Left renal cortex interstitium (tissue), 4 donors: ENCODE measurements at places on chromosomes 11 and 22. TPM values are rescaled to one million over a fixed set of nuclear protein-coding genes. Genes with fewer than 3 reads are reported as not detected.
A peak's percentile ranks its signal among the peaks of the same experiment; 100 is the strongest.

- no peak for DNase-seq
Observed at GRCh38 chr11:15940462-15941205, 415.7 kb downstream of the SOX6 start.

DNA sequence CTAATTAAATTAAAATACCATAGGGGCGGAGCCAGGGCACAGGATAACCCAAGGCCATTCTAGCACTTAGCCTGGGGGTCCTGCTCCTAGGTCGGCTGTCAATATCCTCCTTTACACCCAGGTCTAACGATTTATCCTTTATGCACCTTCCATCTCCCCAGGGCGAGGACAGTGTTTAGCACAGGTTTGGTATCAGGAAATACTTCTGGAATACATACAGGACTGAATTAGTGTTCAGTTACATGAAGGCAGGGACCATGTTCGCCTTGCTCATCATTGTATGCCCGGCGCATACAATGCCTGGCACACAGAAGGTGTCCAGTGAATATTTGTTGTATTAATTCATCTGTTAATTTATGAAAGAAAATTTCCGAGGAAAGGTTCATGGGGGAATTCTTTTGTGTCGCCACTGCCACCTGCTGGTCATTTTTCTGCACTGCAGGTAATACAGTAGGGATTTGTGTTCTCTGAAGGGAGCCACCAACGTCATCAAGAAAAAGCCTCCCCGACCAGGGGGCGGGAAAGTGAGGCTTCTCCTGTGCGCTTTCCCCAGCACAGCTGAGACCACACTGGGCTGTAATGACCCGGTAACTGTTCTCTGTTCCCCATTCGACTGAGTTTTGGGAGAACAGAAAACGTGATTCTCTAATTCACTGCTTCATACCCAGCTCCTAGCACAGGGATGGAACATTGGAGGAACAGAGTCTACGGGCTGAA, 68.7 kb upstream of the ASPHD2 start:
- DNase-seq = peak; percentile 66

- DNase-seq = no peak
Observed at GRCh38 chr11:74966651-74967050, 17.6 kb downstream of the SPCS2 start.

DNA sequence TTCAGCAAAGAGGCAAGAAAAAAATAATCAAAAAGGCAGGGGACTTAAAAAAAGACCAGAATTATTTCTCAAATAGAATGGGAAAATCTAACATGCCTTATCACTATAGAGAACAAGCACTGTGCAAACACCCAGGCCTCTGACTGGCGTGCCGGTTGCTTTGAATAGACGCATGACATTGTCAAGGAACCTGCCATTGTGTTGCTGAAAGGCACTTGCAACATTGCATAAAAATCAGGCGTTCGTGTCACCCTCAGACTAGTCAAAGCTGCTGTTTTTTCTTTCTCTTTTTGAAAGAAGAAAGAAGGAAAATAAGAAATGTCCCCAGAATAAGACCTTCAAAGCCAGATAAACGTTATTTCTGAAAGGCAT, 549.3 kb upstream of the CADM1 start:
- no peak for DNase-seq

DNA sequence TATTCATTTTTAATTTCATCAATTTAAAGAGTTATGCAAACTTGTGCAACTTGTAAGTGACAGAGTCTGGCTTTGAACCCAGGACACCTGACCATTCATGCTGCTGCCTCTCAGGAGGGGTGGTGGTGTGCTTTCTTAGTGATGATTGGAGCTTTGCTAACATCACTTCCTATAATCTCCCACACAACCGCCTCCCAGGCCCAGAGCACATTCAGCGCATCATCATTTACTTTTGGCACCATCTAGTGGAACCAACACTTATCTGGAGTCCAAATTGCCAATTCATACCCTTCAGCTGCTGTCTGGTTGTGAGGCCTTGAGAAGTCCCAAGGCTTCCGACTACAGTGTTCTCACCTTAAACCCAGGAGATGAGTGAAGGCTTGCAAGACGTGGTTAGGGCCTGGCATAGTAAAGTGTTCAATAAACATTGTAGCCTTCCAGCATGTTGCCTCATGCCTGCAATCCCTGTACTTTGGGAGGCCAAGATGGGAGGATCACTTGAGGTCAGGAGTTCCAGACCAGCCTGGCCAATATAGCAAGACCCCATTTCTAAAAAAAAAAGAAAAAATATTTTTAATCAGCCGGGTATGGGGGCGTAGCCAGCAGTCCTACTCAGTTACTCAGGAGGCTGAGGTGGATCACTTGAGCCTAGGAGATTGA, 1.1 kb upstream of the TTLL1 start:
- DNase-seq = no peak

- DNase-seq = no peak
Observed at GRCh38 chr22:42033263-42034181, 34.9 kb downstream of the WBP2NL start.

DNA sequence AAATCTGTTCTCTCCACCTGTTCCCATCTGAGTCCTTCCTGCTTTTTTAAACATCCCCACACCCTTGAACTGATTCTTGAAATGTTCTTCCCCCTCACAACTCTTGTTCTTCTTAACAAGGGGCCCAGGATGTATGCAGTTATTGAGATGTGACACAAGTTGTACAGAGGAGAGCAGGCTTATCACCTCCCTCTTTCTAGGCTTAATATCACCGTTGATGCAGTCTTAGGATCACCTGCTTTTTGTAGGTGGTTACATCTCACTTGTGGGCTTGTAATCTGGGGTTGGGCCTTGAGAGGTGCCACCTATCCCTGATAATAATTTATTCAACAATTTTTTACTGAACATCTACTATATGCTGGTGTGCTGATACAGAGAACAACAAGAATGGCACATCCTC, 6.2 kb downstream of the CRYBB3 start:
- no peak for DNase-seq

GRCh38 chr11:128803449-128804245, 63.4 kb downstream of the KCNJ1 start:
- DNase-seq = no peak

DNA sequence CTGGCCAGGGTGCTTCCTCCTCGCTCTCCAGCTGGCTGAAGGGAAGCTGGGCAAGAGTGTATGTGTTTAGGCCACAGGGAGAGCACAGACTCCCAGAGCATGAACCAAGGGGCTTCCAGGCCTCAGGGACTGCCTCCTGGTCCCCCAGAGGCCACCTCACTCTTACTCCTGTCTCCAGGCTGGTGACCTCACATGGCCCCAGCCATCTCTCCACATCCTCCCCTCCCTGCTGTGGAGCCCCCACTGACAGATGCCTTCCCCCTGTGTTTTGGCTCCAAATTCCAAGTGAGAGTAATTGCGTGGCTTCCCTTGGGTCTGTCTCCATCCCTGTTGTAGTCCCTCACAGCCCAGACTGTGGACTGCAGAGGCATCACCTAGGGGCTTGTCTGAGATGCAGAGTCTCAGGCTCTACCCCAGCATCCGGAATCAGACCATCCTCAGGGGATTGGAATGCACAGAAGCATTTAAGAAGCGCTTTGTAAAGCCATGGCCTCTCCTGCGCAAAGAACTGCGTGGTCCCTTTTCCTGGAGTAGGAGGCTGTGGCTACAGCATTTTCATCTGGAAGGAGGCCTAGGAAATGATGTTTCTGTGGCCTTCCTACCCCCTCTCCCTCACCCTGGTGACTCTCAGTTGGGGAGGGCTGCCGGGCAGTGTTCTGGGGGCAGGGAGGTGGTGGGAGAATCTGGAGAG, 91.1 kb downstream of the ATXN10 start:
- DNase-seq = no peak

- no peak for DNase-seq
Observed at GRCh38 chr22:47288680-47289079, 526.2 kb downstream of the TBC1D22A start.

- no peak for DNase-seq
Observed at GRCh38 chr11:91825777-91826176, 398.8 kb upstream of the FAT3 start.

DNA sequence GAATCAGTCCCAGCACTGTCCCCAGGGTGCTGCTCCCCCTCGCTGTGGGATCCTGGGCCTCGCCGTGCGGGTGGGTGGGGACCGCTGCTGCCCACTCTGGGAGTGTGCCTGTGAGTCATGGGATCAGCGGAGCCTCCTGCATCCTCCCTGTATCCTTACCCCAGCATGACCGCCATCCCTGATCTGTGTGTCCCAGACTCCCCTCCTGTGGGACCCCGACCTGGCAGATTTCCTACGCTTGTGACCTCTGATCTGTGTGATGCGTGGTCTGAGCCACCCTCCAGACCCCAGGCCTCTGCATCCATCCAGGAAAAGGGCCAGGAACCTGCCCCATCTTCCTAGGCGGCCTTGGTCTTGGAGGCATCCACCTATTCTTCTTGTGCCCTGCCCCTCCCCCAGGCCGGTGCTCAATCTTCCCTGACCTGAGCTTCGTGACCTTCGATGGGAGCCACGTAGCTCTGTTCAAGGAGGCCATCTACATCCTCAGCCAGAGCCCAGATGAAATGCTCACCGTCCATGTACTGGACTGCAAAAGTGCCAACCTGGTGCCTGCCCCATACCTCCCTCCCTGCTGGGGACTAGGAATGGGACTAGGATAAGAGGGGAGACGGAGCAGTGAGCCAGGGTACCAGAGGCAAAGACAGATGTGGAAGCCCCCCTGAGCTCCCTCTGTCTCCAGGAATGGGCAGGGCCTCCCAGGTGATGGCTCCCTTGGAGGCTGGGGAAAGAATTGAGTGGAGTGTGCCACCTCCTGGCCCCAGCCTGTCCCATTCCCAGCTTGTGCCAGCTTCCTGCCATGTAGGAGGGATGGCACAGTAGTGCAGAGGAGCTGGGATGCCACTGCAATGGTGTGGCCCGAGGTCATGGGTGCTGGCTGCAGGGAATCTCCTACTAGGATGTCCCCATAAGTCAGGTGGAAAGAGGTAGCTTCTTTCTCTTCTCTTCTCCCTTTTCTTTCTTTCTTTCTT, 65.4 kb downstream of the OTOG start:
- no peak for DNase-seq

GRCh38 chr11:110317516-110317932, 21.1 kb upstream of the RDX start:
- DNase-seq = no peak

GRCh38 chr22:46499805-46500189, 37.6 kb downstream of the CELSR1 start:
- no peak for DNase-seq

GRCh38 chr11:12783765-12784164, 109.5 kb downstream of the TEAD1 start:
- no peak for DNase-seq

GRCh38 chr11:38814670-38815069, 2216.6 kb upstream of the RAG2 start:
- no peak for DNase-seq

DNA sequence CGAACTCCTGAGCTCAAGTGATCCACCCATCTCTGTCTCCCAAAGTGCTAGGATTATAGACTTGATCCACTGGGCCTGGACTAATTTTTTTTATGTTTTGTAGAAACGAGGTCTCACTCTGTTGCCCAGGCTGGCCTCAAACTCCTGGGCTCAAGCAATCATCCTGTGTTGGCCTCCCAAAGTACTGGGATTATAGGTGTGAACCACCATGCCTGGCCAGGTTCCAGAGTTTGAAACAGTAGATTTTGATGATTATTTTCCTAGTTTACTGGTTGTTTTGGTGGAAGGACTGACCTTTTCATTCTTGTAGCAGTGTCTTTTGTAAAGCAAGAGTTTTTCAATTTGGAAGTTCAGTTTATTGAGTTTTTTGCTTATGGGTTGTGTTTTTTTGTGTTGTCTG, 15.0 kb downstream of the CABIN1 start:
- DNase-seq = no peak

DNA sequence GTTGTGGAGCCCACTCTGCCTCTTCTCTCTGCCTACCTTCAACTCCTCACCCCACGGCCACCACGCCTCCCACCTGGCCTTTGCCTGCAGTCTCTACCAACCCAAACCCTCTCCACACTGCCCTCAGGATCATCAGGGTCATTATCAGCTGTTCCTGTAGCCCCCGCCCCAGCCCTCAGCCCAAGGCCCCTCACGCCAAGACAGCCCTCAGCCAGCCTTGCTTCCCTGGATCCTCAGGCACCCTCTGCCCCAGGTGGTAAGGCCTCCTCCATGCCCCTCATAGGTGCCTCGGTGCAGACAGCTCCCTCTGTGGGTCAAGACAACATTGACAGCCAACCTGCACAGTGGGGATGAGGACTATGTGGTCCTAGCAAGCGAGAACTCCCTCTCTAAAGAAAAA, 1.7 kb downstream of the SBF1 start:
- no peak for DNase-seq

DNA sequence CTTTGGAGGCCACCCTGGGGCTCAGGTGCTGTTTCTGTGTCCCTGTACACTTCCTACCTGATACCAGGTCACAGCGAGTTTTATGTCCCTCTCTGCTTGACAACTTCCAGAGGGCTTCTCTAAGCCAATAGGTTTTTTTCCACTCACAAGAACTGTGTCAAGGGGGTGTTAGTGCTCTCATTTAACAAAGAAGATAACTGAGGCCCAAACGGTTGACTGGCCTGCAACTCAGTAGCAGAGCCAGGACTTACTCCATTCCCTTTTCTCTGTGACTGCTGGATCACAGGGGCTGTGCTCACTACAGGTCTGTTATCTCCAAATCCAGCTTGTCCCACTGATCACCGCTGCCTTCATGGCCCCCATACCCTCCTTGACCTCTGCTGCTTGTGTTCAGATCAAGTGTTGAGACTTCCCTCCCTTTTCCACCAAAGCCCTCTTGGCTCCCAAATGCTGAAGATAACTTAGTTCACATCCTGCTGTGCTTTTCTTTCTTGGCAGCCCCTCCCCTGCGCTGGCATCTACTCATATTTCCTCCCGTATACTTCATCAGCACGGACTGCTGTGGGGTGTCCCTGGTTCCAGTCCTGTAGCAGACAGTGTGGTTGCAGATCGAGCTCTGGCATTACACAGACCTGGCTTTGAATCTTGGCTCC, 41.3 kb downstream of the POU2F3 start:
- no peak for DNase-seq

- no peak for DNase-seq
Observed at GRCh38 chr22:46659791-46660186, 39.6 kb downstream of the GRAMD4 start.

Gene ASPHD2
- 4.3 TPM for polyA plus RNA-seq

Gene GAL3ST1
- 41.0 TPM for polyA plus RNA-seq

Gene GDPD4
- polyA plus RNA-seq = 0.46 TPM

Gene SHISAL1
- polyA plus RNA-seq = 2.5 TPM

Gene PACS1
- 57.0 TPM for polyA plus RNA-seq

Gene SOX10
- polyA plus RNA-seq = 1.2 TPM
